Metanephros (tissue), 2 donors: ENCODE measurements at places on chromosomes 6 and 20. TPM values are rescaled to one million over a fixed set of nuclear protein-coding genes. Genes with fewer than 3 reads are reported as not detected.

The RAD21L1 gene
- total RNA-seq = not detected

The KCNK16 gene
- not detected for total RNA-seq

The NR2E1 gene
- total RNA-seq = not detected

The TRIM15 gene
- total RNA-seq = 0.47 TPM

The PPP1R3G gene
- 5.0 TPM for total RNA-seq

The PCK1 gene
- total RNA-seq = 105 TPM

The TREM2 gene
- total RNA-seq = 0.99 TPM

The TMEM244 gene
- not detected for total RNA-seq

The MRAP2 gene
- 4.7 TPM for total RNA-seq

The SYTL3 gene
- 4.4 TPM for total RNA-seq

The SRSF12 gene
- 7.6 TPM for total RNA-seq

The CPNE5 gene
- 14.2 TPM for total RNA-seq

The IPCEF1 gene
- total RNA-seq = 8.8 TPM

The LY6G5C gene
- 1.1 TPM for total RNA-seq

The FBXL4 gene
- total RNA-seq = 36.0 TPM

The RNGTT gene
- total RNA-seq = 19.3 TPM

The SPATS1 gene
- not detected for total RNA-seq

The ULBP1 gene
- total RNA-seq = 0.29 TPM

The WFDC5 gene
- not detected for total RNA-seq

The LAMA2 gene
- total RNA-seq = 90.8 TPM

The XKR7 gene
- 0.23 TPM for total RNA-seq

The CALHM4 gene
- total RNA-seq = not detected

The SOX18 gene
- total RNA-seq = 20.5 TPM
